NCI-H1436 (cell line): ENCODE measurements at places on chromosomes 7 and 10.

DNA sequence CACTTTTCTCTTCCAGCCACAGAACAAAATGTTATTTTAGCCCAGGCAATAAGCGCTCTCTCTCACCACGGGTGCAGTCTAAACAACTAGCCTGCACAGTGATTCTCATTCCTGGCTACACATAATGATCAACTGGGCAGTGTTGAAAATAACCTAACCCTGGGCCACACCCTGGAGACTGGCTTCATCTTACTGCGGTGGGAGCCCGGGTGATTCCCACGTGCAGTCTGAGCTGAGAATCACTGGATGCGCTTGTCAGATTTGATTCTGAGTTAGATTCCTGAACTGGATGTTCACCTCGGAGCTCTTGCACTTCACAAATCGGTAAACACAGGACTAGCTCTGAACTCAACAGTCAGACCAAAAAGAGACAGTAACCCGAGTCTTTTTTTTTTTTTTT, 14.9 kb downstream of the ZC3HAV1 start:
- no peak for DNase-seq

GRCh38 chr7:50721160-50721559, 61.5 kb downstream of the GRB10 start:
- DNase-seq = no peak

GRCh38 chr7:45116048-45116447, 4.6 kb upstream of the TBRG4 start:
- DNase-seq = no peak

DNA sequence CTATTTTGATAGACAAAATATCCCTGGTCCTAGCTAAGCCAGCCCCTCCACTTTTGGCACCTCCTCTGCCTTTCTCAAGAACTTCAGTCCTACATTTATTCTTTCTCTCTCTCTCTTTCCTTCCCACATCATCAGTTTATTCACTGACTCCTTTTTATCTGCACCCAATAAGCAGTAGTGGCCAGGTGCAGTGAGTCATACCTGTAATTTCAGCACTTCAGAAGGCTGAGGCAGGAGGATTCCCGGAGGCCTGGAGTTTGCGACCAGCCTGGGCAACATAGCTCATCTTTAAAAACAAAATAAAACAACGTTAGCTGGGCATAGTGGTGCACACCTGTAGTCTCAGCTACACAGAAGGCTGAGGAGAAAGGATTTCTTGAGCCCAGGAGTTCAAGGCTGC, 19.4 kb upstream of the NRP1 start:
- DNase-seq = no peak

DNA sequence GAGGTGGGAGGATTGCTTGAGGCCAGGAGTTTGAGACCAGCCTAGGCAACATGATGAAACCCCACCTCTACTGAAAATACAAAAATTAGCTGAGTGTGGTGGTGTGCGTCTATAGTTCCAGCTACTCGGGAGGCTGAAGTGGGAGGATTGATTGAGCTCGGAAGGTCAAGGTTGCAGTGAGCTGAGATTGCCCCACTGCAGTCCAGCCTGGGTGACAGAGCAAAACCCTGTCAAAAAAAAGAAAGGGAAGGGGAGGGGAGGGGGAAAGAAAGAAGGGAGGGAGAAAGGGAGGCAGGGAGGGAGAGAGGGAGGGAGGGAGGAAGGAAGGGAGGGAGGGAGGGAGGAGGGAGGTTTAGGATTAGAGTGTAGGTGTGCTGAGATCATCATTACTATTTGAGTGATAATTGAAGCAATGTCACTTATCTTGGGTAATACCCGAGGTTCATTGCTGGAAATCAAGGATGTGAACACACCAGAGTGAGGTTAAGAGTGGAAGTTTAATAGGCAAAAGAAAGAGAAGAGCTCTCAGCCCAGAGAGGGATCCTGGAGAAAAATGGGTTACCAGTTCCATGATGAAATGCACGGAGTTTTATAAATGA, 27.6 kb downstream of the VCL start:
- DNase-seq = no peak

DNA sequence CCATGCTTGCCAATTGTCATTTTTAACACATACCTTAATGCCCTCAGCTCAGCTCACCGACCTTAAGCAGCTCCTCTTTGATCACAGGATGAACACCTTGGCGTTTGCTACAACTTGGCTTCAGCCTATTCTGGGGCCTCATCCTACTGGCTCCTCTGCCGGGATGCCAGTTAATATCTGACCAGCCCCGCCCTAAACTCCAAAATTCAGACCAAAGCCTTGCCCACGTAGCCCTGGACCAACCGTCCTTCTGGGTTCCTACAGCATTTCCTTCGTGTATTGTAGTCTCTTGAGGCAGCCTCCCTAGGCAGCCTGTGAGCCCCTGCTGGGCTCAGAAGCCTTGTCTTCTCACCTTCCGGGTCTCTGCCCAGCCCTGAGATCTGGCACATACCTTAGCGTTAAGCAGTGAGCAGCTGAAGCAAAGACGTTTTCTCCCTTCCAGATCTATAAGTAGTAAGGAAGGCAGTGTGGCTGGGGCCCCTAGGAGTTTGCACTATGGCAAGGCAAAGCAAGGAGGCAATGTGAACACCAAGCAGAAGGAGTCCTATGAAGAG, 836 bp downstream of the ENO4 start:
- DNase-seq = no peak

- DNase-seq = no peak
These were observed 14.6 kb downstream of the EPC1 start for GRCh38 chr10:32332299-32332750.

GRCh38 chr7:54084340-54084739, 457.8 kb upstream of the VSTM2A start:
- DNase-seq = no peak

DNA sequence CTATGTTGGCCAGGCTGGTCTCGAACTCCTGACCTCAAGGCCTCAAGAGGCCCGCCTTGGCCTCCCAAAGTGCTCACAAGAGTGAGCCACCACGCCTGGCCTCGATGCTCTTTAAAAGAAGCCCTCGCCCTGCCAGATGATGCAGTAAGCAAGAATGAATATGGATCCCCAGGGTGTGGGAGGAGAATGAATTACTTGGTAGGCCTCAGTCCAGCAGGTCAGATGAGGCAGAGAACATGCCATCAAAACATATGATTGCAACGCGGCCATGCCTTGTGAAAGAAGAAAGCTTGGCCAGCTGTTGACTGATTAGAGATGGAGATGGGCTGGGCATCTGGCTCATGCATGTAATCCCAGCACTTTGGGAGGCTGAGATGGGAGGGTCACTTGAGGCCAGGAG, 68.7 kb downstream of the CAMK1D start:
- DNase-seq = no peak

GRCh38 chr7:94449151-94449725, 54.5 kb downstream of the COL1A2 start:
- peak; percentile 24 for DNase-seq

DNA sequence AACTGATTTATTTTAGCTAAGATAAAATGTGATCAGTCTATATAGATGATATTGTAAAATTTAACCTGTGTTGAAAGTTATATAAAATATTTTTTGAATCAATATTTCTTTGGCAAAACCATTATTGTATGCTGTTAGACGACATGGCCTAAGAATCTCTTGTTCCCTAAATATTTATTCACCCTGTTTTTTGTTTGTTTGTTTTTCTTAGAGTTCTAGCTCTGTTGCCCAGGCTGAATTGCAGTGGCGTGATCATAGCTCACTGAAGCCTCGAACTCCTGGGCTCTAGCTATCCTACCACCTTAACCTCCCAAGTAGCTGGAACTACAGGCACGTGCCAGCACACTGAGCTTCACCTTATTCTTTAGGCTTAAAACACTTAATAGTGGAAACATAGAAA, 410.7 kb downstream of the ARL4A start:
- no peak for DNase-seq

DNA sequence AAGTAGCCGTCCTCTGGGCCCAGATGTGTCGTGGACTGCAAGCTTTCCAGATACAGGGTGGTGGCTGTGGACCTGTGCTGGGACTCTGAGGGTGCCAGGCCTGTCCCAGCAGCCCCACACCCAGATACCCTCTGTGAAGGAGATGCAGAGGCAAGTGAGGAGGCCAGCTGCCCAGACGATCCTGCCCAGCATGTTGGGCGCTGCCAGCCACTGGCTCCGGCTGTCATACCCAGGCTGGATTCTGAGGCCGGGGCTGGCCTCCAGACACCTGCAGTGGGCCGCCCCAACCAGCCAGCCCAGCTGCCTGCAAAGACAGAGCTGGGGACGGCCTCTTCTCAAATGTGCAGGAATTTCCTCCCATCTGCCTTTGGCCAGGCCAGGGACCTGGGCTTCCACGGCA, 39.1 kb upstream of the EBF3 start:
- no peak for DNase-seq

GRCh38 chr7:98626460-98627412, 9.7 kb downstream of the NPTX2 start:
- DNase-seq = no peak

- DNase-seq = no peak
These were observed 97.6 kb downstream of the SUGCT start for GRCh38 chr7:40232242-40232893.

DNA sequence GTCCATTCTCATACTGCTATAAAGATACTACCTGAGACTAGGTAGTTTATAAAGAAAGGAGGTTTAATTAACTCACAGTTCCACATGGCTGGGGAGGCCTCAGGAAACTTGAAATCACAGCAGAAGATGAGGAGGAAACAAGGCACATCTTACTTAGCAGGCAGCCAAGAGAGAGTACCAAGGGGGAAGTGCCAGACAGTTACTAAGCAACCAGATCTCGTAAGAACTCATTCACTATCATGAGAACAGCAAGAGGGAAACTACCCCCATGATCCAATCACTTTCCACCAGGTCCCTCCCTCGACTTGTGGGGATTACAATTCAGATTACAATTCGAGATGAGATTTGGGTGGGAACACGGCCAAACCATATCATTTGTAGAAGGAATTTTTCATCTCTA, 36.3 kb downstream of the NHLRC2 start:
- no peak for DNase-seq

- no peak for DNase-seq
These were observed 27.2 kb downstream of the IKZF1 start for GRCh38 chr7:50331564-50332208.

DNA sequence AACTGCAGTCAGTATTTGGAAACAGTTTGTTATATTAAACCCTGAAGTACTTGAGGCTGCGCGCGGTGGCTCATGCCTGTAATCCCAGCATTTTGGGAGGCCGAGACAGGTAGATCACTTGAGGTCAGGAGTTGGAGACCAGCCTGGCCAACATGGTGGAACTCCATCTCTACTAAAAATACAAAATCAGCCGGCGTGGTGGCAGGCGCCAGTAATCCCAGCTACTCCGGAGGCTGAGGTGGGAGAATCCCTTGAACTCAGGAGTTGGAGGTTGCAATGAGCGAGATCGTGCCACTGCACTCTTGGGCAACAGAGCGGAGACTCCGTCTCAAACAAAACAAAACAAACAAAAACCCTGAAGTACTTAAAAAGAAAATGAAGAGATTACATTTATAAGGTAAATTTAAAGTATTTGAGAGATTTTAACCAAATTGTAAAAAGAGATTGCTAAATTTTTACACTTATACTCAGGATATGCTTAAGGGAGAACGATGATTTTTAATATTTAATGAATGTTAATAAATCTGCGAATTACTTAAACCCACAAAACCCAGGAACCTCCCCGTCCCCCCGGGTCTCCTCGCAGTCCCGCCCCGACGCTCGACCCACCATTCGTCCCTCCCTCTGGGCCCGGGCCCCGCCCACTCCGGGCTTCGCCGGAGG, 425 bp upstream of the MTG1 start:
- no peak for DNase-seq

DNA sequence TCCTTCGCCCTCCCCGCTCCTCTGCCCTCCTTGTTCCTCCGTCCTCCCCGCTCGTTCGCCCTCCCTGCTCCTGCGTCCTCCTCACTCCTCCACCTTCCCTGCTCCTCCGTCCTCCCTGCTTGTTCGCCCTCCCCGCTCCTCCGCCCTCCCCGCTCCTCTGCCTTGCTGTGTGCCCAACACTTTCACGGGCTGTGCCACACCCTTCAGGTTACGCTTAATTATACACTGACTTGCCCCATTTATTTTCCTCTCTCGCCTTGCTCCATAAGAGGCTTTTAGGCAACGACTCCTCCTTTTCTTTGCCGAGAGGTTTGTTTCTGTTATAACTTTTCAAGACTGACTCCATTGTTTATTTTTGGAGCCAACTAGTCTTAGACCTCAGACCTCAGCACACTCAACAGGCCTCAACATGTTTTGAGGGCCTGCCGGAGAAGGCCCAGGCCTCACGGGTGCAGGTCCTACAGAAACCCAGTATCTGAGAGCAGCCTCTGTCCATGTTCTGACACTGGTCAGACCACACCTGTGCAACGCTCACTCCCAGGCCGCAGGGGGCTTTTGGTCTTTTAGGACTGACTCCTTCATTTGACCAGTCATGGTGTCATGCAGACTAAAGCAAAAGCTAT, 18.2 kb upstream of the PRKAG2 start:
- DNase-seq = no peak

GRCh38 chr7:46315891-46316290, 394.8 kb upstream of the IGFBP3 start:
- no peak for DNase-seq

DNA sequence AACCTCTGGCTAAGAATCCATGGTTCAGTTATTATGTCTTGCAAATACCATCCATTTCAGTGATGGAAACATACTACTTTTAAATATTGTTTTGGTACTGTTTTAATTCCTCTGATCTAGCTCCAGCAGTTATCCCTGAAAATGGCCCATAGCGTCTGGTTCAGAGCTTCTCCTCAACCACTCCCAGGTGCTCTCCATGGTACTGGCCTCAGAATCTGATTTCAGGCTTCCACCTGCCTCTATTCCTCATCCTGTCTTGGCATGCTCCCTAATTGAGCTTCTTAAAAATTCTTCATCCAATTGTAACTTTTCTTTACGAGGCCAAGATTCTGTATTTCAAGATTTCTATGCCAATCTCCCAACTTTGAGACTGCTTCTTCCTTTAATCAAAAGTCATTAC, 236.3 kb downstream of the HTR7 start:
- DNase-seq = no peak

- no peak for DNase-seq
These were observed 138.9 kb upstream of the KLF14 start for GRCh38 chr7:130872756-130873448.

GRCh38 chr7:157006829-157007469, 3.5 kb downstream of the MNX1 start:
- DNase-seq = no peak

GRCh38 chr10:45450866-45451265, 76.8 kb downstream of the ALOX5 start:
- DNase-seq = no peak

- no peak for DNase-seq
These were observed 158.5 kb downstream of the CACNA2D1 start for GRCh38 chr7:82284936-82285519.

DNA sequence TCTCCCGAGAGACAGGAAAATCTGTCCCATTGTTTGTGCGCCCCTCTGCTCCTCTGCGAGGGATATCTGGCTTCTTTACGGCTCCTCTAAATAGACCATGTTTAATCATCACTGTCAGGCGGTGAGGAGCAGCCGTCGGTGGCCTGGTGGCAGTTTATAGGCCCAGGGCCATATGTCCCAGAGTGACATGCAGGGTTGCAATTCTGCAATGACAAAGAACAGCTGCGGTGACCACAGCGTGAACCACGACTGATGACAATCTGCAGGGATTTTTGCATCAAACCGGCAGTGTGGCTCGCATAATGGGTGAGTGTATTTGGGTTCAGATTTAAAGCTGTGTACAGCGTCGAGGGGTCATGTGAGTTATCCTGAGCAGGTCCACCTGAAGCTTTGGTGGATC, 41.5 kb downstream of the GATA3 start:
- no peak for DNase-seq

GRCh38 chr7:1555046-1555812, 776 bp downstream of the TMEM184A start:
- DNase-seq = no peak
